Stimulated activated CD4-positive, alpha-beta T cell treated with anti-CD3 and anti-CD28 coated beads, Interleukin-4, amount 100 ng/mL, for 24 hours (primary cell): ENCODE measurements at places on chromosomes 5 and 9.

GRCh38 chr5:68838157-68838718 is 255.6 kb upstream of the SLC30A5 start:
- no peak for DNase-seq

- no peak for DNase-seq
Measured at GRCh38 chr5:126435261-126435660, 12.1 kb downstream of the GRAMD2B start.

- DNase-seq = no peak
Measured at GRCh38 chr5:170860415-170860814, 1.4 kb upstream of the RANBP17 start.

GRCh38 chr5:69292306-69292705 is 40.3 kb downstream of the CCDC125 start:
- no peak for DNase-seq

DNA sequence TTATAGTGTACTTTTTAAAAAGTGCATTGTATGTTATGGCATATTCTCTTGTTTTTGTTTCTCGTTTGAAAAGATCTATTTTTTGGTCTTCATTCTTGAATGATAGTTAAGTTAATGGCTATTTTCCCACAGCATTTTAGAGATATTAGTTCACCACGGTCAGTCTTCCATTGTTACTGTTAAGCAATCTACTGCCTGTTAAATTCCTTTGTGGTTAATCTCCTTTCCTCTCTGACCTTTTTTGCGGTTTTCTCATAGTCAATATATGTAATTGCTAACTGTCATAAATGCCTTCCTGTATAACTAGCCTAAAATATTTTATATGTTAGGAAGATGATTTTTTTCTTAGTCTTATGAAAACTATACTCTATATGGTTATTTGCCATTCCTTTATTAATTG is 250.8 kb upstream of the FBXL7 start:
- DNase-seq = no peak

DNA sequence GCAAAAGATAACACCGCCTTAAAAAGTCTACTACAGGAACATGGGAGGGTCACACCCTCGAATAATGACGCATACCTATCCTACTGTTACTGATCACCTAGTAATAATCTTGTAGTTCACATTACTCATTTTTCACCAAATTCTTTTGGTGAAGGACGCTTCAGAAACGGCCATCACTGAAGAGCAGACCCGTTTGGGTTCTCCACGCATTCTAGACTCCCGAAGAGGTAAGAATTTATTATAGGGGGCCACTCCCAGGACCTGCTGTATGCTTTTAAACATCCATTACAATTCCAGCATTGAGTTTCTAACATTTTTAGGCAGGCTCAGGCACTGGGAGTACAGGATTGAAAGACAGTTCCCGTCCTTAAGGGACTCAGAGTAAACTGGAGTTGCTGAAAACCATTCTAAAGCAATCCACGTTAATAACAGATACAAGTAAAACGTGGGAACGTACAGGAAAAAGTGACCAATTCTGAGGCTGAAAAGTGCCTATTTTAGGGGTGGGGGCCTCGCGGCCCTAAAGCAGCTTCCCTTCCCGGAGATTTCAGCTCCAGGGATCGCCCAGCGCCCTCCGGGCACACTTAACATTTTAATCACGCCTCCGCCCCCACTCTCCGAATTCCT is at the start of gene FER:
FER (plus strand) TSS at position 124 of the 627 bp plus-strand sequence. CDS start 50,286 bp downstream, outside the sequence.
- DNase-seq = peak; percentile 56

GRCh38 chr5:10351199-10351905 is 2.1 kb upstream of the MARCHF6 start:
- no peak for DNase-seq

- DNase-seq = no peak
Measured at GRCh38 chr5:178360926-178361235, 128.3 kb upstream of the PHYKPL start.

DNA sequence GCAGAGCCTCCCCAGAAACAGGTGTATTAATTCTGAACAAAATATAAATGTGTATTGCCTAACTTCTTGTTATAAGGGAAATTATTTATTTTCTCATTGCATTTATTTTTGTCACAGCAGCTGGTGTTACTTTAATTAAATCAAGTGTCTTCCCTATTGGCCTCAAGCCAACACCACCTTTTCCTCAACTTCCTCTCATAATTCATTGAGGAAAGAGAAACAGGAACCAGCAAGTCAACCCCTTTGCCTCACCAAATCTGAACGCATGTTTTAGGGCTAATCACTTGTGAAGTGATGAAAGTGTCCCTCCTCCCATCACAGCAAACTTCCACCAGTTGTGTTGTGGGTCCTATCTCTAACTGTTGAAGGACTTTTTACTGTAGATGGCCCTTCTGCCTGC is 73.1 kb downstream of the DIRAS2 start:
- no peak for DNase-seq

DNA sequence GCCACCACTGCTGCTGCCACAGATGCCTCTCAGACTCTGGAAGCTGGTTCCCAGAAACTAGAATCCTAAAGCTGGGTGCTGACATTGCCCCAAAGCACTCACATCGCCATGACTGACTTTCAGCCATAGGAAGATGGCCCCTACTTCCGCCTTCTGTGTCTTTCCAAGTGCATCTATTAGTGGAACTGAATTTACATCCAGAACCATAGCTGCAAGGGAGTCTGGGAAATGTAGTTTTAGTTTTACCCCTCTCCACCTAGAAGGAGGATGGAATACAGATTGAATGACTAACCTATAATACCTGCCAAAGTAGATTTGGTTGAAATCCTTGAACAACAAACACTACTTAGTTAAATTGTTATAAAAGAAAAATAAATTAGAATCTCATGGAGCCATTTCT is 118.8 kb downstream of the RASGRF2 start:
- DNase-seq = no peak

- DNase-seq = no peak
Measured at GRCh38 chr9:108536836-108537601, 318.8 kb downstream of the ACTL7B start.

GRCh38 chr9:99666571-99666970 is 155.1 kb upstream of the NR4A3 start:
- no peak for DNase-seq
